ENCODE measurements at places on chromosomes 11 and 22.
A peak's percentile ranks its signal among the peaks of the same experiment; 100 is the strongest.

- no peak for DNase-seq
Observed at GRCh38 chr11:629237-629583, 2.2 kb upstream of the SCT start.

DNA sequence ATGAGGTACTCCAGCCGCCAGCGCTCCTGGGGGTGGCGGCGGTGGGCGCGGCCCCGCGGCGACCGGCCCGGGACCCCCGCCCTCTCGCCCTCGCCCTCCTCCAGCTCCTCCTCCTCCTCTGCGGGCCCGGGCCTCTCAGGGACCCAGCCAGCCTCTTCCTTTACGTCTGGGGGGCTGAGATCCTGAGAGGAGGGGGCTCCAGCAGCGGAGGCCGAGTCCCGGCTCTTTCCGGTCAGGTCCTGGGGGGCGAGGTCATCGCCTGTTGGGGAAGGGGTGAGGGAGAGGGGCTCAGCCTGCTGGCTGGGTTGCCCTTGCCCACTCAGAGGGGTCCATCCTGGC lies 4.3 kb downstream of the ZFTA start:
- no peak for DNase-seq

GRCh38 chr11:72750556-72751115 lies 1.6 kb downstream of the ARAP1 start:
- DNase-seq, result no peak

DNA sequence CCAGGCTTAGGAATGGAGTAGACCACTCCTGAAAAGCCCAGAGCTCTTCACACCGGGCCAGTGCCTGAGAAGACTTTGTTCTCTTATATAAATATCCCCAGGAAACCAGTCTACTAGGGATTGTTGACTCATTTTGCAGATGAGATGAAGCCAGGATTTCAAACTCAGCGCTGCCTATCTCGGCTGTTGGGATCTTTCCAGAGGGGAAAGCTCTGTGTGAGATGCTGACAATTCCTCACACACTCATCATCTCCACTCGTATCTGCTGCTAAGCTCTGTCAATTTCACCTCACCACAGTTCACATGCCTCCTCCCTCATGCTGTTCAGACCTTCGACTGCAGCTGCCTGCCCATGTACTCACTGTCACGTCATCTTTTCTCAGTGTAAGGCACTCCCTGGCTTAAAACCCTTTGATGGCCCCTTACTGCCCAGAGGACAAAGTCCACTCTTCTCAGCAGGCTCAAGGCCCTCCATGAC lies 12.5 kb downstream of the USH1C start:
- no peak for DNase-seq

DNA sequence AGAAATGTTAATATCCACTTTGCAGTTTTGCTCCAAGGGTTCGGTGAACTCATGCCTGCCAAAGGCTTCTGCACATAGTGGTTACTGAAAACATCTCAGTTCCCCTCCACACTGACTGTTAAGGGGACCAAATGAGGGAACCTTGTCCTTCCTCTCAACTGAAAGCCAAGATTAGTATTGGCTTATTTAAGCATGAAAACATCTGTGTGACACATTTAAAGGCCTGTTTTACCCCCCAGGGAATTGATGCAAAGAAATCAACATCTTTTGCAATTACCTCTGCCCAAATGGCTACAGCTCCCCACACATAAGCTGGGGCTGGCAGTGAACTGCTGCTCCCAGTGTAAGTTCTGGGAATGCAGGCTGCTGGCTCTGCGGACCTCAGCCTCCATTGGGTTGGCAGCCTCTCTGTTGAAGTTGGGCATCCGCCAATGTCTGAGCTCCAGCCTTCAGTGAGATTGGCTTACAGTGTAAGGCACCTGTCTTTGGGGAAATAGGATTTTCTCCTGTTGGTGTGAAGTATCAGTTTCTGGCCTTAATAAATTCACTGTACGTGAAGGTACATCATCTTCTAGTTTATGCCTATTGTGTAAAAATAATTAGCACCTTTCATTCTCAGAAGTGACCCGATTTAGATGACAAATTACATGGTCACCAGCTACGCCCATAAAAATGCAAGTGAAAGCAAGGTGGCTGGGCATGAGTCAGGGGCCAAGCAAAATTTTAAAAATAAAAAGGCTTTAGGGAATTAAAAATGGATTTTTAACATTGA lies 213.4 kb upstream of the SYN3 start:
- no peak for DNase-seq

GRCh38 chr22:45966895-45967365 lies 10.0 kb downstream of the WNT7B start:
- DNase-seq, result no peak

DNA sequence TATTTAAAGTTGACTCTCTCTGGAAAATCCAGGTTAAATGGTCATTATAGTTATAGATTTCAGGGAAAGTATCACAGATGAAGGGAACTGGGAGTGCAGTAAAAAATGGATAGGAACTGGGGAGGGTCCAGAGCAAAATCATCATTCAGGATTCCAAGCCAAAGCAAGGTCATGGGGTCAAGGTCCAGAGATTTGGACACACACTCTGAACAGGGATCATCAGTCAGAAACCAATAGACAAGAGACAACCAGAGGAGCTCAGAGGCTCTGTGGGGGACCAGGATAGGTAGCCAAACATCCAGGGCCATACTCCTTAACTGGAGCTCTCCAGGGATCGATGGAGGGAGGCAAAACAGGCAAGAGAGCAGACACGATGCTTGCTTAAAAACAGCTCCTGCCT lies 27.3 kb upstream of the PSMA1 start:
- DNase-seq, result no peak

DNA sequence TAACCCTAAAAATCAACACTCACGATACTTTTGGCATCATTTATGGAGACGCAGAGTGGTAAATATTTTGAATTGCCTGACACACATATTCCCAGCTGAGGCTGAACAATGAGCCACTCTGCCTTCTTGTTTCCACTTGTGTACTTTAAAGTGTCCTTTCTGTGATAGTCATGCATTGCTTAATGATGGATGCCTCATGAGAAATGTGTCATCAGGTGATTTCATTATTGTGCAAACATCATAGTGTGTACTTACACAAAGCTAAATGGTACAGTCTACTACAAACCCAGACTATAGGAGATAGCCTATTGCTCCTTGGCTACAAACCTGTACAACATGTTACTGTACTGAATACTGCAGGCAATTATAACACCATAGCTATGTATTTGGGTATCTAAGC lies 44.2 kb downstream of the MRE11 start:
- DNase-seq, result no peak

DNA sequence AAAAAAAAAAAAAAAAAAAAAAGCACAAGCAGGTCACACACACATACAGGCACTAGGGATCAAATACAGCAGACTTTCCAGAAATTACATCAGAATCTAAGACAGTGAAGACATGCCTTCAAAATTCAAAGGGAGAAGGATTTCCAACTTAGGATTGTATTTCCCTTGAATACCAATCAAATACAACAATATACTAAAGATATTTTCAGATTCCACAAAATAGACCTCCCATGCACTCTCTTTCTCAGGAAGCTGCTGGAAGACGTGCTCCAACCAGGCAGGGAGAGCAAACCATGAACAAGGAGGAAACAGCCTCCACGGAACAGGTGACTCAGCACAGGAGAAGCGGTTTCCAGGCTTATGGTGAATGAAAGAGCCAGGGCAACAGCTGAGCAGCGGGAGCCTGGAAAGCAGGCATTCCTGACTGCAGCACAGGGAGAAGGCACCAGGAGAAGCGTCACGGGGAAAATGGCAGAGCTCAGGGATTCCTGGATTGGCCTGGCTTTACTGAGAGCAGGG lies 32.0 kb downstream of the TMEM184B start:
- DNase-seq, result peak; percentile 92

DNA sequence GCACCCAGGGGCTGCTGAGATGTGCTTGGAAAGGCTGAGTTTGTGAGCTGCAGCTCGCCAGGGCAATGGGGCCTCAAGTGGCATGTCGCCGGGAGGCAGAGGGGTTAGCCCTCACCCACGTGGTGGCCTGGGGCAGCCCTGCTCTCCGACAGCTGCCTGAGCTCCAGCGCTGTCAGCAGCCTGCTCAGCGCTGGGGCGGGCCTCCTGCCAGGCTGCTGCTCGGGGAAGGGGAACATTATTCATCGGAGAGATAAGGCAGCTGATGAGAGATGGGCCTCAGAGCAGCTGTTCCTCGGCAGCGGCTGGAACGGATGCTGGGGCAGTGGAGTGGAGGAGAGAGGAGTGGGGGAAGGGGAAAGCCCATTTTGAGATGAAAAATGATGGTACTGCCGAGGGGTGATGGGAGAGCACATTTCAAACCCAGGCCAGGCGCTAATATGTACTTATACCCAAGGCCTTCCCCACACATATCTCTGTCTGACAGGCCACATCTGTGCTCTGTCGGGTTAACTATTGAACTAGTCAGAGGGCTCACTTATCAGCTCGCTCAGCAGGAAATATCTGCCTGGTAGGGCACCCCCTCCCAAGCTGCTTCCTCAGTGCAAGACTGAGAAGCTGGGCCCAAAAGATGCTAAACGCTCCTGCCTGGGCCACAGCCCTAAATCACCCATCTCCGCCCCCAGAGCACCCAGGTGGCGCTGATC lies 79.5 kb downstream of the TIMP3 start:
- no peak for DNase-seq

DNA sequence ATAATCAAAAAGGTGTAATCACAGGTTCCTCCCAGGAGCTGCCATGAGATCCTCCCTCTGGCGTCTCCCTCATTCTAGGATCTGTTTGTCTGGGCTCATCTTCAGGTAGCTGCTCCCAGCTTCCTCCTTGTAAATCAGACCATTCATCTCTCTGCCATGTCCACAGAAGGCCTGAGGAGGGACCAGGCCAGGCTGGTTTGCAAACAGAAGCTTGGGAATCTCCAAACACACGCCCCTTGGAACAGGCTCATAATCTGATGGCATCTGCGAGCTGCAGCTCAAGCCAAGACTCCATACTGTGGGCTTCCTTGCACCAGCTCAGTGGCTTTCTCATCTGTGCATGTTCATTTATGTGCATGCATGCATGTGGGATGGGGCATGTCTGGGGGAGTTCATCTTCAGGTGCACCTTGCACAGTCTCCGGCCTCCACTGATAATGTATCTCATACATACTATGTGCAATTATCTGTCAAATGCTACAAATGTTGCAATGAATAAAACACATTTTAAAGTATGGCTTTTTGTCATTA lies 134.9 kb downstream of the NXPE2 start:
- no peak for DNase-seq

GRCh38 chr22:29626497-29627195 lies 23.2 kb downstream of the NF2 start:
- no peak for DNase-seq

DNA sequence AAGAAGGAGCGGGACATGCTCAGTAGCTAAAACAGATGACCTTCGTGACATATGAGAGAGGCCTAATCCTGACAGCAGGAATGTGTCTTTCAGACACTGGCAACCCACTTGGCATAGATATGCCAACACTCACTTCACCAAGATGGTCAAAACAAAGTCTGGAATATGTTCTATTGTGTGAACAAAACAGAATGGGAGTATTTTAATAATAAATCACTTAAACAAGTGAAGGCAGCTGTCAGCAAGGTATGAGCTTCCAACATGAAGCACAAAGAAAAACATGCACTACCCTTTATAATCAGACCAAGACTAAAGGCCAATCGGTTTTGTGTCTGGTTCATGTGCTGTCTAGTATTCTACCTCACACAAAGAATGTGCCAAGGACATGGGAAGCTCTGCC lies 23.1 kb downstream of the CCDC34 start:
- no peak for DNase-seq

GRCh38 chr11:12981676-12982522 lies 27.2 kb upstream of the RASSF10 start:
- no peak for DNase-seq

- no peak for DNase-seq
Observed at GRCh38 chr11:70026726-70027125, 51.4 kb upstream of the ANO1 start.

- DNase-seq, result no peak
Observed at GRCh38 chr22:19715188-19715930, 1.1 kb downstream of the SEPTIN5 start.

Data from SJSA1 (cell line).